Omental fat pad (tissue), 4 donors: ENCODE measurements at places on chromosomes 12 and 14.
A peak's percentile ranks its signal among the peaks of the same experiment; 100 is the strongest.

GRCh38 chr12:4771960-4772566 is 51.9 kb downstream of the GALNT8 start:
- DNase-seq: no peak

GRCh38 chr12:97767347-97767746 is 304.7 kb downstream of the RMST start:
- no peak for DNase-seq

GRCh38 chr12:52190860-52191729 is 719 bp downstream of the KRT80 start:
- DNase-seq: no peak

- DNase-seq: no peak
Observed at GRCh38 chr14:29518335-29518734, 409.3 kb downstream of the PRKD1 start.

GRCh38 chr14:60777856-60778578 is 43.5 kb downstream of the MNAT1 start:
- DNase-seq: no peak

- no peak for DNase-seq
Observed at GRCh38 chr14:38931969-38932652, 170.9 kb downstream of the SEC23A start.

DNA sequence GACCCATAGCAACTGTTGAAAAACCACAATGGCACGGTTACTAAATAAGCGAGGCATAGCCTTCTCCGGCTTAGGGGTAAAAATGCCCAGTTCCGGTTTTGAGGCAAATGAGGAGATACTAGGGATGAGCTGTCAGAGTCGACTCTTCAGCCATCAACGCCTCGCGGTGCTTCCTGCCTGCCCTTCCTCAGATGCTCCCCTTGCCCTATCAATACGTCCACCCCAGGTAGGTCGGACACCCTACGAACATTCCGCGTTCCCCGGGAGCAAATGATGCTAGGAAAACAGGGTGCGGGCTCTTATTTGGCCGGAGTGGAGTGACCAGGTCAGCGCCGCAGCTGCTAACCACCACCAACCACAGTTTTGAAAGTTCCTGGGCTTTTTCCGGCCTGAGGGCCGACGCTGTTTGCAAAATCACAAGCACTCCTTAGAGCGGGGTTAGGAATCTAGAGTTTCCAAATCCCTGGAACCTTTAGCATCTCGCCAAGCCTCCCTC is 1.2 kb downstream of the SRSF9 start:
- DNase-seq: peak; percentile 29

DNA sequence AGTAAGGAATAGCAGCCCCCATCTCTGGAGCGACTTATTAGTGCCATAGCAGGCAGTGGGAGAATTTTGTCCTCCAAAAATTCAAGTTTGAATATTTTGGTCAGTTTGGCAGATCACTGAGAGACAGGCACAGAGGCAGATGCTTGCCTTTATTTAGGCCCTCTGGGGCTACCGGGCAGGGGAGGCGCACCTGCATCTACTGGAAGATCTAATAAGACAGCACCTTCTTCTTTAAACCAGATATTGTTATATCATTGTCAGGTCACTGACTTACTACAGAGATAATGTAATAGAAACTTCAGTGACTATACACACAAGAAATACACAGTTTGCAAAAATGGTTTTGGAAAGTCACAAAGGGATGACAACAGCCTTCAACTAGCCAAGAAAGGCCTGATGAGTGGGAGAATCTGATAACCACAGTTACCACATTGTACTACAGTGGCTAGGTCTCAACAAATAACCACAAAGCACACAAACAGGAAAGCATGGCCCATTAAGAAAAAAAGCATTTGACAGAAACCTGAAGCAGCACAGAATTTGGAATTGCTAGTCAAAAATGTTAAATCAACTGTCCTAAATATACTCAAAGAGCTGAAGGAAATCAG is 56.8 kb downstream of the CDK17 start:
- DNase-seq: no peak

DNA sequence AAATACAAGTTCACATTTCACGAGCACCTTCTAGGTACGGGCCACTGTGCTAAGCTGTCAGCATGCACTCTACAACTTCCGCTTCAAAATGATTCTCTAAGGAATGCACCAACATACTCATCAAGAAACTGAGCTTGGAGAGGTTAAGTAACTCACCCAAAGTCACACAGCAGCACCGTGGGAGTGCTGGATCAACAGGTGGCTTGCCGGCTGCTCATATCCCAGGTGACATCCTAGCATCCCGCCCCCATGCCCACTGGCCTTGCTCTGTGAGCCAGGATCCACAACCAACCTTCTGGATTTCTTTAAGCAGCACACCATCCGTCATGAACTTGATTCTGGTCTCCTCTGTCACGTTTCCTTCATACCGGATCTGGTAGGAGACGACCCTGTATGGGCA is 16.7 kb downstream of the DHX37 start:
- no peak for DNase-seq

- no peak for DNase-seq
Observed at GRCh38 chr12:10728091-10728490, 5.0 kb upstream of the YBX3 start.

DNA sequence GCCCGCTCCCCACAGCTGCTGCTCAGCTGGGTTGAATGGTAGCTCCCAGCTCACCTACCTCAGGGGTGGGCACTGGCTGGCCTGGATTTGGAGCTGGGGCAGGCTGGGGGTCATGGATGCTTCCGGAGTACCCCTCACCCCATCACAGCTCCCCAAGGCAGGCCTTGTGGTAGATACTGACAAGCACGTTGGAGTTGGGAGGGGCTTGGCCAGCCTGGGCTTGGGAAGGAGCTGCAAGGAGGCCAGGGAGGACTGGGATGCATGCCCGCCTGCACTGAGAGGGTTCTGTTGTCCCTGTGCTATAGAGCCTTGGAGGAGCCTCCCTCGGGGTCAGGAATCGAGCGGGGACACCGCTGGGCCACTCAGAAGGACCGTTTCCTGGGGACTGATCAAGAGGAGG is 14.2 kb downstream of the TMEM63C start:
- no peak for DNase-seq

GRCh38 chr14:75170772-75171171 is 5.6 kb downstream of the TMED10 start:
- DNase-seq: no peak

DNA sequence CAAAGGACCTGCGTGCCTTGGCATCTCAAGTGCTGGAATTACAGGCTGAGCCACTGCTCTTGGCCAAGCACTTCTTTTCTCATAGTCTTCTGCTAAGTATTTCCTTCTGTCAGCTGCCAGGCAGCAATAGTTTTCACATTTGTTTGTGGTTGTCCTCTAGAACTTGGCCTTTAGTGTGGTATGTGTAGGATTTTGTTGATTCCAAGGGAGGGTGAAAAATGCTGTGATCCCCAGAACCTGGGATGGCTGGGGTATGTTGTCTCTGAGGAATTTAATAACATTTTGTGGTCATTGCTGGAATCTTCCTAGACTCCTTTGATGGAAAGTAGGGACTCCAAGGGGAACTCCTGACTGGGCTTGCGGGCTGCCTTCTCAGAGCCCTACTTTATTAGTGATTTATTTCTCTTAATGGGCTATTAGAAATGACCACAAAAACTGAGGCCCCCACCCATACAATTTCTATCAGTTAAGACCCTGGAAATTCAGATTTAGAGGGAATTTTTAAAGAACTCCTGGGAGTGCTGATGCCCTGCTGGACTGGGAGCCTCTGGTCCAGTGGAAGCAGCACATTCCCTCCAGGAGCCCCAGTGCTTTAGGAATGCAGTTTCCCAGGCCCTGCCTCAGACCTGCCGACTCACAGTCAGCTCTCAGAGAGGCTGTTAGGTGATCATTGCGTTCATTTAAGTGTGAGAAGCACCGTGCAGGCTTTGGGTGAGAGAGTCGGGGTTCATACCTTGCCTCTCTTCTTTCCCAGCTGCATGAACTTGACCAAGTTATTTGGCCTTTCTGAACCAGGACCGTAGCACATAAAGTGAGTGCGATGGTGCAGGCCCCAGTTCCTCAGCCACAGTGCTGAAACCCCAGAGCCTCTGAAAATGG is 22.7 kb downstream of the TRAF3 start:
- no peak for DNase-seq

DNA sequence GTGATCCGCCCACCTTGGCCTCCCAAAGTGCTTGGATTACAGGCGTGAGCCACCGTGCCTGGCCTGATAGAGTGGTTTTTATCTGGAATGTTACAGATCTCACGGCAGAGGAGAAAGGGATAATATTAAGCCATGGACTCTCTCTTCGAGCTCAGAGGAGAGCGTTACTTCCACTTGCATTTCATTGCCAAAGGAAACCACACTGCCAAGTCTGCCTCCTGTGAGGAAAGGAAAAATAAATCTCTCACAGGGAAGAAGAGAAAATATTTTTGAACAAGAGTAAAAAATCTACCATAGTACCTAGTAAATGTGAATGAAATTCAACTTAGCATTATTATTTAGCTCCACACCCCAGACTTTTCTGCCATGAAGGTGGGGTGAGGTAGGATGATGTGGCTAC is 319.2 kb upstream of the PRICKLE1 start:
- DNase-seq: no peak

- DNase-seq: no peak
Observed at GRCh38 chr12:30811966-30812365, 57.2 kb upstream of the CAPRIN2 start.

DNA sequence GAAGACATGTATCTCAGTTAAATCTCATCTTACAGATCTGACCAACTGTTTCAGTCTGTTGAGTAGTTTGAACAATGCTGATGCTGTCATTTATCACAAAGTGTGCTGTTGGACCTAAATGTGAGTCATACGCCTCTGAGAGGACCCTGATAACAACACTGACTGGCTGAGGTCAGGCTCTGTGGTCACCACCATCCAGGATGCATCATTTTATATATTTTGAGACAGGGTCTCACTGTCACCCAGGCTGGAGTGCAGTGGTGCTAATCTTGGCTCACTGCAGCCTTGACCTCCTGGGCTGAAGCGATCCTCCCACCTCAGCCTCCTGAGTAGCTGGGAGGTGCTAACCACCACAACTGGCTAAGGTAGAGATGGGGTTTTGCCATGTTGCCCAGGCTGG is 181.0 kb upstream of the RGS6 start:
- DNase-seq: no peak

DNA sequence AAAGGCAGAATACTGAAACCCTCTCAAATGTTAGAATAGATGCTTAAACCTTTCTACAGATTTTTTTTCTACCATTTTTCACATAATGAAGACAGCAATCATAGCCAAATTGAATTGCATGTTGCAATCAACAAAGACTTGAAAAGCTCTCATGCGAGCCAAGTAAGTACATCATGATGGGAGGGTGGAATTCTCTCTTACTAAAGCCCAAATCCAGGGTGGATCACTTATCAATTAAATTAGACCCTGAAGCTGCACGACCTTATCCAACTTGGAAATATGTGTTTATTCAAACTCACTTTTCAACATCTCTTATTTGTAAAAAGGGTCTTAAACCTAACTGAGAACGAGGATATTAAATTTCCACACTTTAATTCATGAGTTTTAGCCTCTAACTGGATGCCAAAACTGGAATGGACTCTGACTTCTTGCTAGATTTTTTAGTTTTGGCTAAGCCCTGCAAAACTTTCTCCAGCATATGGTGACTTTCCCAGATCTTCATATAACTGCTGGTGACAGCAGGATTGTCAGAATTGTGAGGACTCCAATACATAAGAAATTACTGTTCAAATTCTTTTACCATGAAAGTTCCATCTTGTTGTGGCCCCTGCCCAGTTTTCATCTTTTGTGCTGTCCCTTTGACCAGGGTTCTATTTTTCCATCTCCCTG is 53.6 kb downstream of the HECTD4 start:
- DNase-seq: no peak

- DNase-seq: no peak
Observed at GRCh38 chr12:127148318-127148717, 1118.7 kb upstream of the TMEM132C start.

DNA sequence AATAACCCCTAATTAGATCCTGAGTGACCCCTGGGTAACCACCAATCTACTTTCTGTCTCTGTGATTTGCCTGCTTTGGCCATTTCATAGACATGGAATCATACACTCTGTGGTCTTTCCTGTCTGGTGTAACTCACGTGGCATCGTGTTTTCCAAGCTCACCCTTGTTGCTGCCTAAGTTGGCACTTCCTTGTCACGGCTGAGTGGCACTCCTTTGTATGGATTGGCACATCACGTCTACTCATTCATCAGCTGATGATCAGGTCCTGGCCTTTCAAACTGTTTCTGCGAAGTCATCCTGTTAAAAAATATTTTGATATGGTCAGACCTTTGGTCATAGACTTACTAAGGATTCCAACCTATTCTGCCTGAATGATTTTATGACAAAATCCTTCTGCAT is 87.7 kb downstream of the GLT1D1 start:
- no peak for DNase-seq

DNA sequence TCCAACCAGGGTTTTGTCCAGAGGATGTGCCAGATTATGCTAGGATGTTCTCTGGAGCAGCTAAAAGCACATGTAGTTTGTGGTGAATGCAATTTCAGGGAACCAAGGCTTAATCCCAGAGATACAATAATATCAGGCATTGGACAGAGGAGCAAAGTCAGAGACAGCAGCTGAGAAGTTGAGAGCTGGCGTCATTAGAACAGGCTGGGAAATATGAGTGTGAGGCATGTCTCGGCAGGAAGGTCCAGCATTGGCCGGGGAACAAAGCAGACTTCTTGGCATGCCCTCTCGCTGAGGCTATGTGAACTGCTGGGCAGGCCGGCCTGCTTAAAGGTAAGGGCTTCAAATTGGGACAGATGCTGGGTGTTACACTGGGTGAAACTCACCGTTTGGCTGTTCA is 125.4 kb downstream of the CAND1 start:
- DNase-seq: no peak

DNA sequence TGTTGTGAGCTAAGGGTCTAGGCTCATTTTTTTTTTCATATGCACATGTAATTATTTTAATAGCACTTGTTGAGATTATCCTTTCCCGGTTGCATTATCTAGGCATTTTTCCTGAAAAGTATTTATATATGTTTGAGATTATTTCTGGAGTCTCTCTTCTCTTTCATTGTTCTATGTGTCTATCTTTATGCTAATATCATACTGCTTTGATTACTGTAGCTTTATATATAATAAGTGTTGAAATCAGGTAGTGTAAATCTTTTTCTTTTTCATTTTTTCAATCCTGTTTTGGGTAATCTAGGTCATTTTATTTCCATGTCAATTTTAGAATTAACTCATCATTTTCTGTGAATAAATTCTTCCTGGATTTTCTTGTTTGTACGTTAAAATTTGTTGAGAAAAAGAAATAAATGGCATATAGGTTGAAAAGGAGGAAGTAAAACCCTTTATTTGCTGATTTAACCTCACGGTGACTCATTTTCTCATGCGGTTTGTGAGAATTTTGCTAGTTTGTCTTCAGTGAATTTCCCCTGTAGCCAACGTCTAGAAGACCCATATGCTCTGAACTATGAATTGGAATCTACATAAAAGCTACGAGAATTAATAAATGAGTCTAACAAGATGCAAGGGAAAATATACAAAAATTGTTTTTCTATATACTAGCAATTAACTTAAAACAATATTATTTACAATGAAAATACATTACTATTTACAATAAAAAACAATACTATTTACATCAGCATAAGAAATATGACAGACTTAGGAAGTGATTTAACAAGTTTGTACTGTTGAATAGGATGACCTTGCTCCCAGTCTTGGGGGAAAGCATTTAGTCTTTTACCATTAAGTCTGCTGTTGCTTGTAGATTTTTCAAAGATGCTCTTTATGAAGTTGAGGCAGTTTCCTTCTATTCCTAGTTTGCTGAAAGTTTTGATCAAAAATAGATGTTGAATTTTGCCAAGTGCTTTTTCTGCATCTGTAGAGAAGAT is 105.0 kb downstream of the SNAPC1 start:
- DNase-seq: no peak
